MM.1S (cell line): ENCODE measurements at places on chromosomes 7 and 10.

DNA sequence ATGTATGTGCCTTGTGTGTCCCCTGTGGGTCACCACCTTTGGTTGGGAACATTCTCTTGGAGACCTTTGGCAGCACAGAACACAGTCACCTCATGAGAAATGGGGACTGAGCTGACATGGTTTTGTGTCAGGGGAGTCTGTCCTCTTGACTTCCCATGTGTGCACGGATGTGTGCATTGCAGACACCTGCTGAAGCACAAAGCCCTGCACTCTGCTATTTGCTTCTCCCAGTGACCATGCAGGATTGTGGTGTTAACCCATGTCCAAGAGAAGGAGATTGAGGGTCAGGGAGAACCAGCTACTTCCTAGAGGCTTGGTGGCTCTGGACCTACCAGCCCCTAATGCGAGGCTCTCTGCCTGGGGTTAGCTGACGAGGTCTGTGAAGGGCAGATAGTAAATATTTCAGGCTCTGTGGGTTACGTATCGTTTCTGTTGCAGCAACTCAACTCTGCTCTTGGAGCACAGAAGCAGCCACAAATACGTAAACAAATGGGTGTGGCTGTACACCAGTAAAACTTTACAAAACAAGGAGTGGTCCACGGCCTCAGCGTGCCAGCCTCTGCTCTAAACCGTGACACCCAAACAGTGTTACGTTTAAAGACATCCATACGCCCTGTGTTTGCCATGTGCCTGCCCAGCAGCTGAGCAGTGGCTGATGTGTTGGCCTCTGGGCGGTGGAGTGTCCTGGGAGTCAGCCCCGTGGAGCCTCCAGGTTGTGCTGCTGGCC lies 51.7 kb downstream of the ADCY1 start:
- no peak for DNase-seq

GRCh38 chr10:20598590-20598989 lies 298.5 kb downstream of the NEBL start:
- DNase-seq: no peak

DNA sequence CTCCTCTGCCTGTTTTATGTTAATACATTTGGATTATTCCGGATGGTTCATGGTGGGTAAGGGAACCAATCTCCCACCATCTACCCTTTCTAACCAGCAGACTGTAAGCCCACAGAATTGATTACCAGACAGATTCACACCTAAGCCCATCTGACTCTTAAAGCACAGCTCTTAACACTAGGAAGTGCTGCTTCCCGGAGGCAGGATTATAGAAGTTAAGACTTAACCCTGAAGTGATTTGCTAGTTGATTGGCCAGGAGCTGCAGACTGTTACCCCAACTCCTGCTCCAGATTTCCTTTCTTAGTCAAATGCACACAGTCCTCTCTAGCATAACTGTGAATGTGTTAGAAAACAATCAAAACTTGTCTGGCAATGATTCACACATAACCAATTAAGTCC lies 221.7 kb downstream of the CDK14 start:
- no peak for DNase-seq

- no peak for DNase-seq
These were observed 44.0 kb downstream of the INPP5F start for GRCh38 chr10:119769886-119770285.

- DNase-seq: no peak
These were observed 2.7 kb upstream of the PDGFA start for GRCh38 chr7:522071-522950.

GRCh38 chr10:15868006-15868405 lies 7.7 kb upstream of the MINDY3 start:
- no peak for DNase-seq
